ENCODE measurements at places on chromosomes 16 and 17.

- no peak for DNase-seq
These were observed 82.4 kb downstream of the KCNJ2 start for GRCh38 chr17:70251706-70252105.

DNA sequence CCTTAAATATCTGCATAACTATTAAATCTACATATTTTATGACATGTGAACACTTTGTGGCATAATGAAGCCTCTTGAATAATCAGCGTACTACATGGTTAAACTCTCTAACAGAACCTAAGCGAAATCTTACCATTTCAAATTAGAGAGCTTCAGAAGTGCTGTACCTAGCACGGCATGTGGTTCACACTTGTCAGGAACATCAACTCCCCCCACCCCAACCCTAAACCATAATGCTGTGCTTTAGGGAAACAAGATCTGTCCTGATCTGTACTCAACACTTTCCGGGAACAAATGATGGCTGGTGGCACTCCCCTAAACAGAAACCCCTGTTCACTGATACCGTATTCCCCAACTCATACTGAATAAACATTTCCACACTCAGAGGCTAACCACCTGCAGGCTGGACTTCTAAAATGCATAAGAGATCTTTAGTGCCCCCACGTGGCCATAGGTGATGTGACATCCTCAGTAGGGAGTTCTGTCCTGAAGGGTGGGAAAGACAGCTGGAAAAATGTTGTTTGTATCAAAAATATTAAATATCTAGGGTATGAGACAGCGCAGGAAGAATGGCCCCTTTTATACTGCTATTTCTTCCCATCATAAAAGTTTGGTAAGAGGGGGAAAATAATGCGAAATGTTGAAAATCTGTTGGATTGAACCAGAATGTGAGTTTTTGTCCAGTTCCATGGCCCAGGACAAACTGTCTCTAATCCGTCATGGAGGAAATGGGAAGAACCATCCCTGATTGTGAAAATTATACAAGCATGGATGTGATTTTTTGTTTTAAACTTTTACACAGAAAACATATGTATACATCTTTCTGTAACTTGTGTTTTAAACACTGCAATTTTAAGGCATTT is 88.6 kb downstream of the USP31 start:
- no peak for DNase-seq

DNA sequence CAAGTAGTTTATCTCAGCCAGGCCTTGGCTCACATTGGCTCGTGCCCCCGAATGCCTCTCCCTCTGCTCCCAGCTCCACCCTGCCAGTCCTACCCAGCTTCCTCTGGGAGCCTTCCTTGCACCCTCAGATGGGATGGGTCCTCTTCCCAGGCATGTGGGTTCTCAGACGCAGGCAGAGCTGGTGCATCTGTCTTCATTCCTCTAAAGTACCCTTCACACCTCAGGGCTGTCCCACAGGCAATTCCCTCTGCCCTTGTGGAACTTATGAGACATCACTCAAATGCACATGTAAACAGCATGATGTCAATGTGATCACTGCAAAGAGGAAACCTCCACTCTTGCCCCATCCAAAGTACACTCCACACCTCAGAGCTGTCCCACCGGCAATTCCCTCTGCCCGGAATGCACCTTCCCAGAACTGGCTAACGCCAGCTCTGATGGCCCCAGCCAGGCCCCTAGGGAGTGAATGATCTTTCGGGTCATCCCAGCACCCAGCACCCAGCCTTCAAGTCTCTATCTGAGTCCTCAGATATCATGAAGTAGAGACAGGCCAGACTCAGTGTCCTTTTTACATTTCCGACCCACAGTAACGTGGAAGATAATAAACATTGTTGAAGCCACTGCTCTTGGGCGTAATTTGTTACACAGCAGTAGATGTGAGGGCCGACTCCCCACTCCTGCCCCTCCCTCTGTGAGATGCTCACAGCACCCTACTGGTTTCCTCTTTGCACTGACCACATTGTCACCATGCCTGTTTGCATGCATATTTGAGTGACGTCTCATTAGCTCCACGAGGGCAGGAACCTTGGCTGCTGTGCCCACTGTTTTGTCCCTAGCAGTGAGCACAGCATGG is 85.4 kb downstream of the N4BP1 start:
- no peak for DNase-seq

DNA sequence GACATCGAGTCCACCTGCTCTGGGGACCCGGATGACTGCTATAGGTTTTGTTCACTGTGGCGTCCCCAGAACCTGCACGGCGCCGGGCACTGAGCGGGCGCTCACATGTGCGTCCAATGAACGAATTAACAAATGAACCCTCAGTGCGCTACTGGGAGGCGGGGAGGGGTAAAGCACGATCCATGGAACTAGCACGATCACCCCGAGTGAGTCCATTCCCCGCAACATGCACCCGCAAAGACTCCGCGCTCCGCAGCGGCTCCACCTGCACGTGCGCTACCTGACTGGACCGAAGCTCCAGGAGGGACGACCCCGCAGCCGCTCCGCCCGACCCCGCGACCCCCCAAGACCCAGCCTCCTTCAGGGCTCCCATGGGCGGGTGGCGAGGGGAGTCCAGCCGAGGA is 491 bp downstream of the TRAP1 start:
- DNase-seq, result no peak

GRCh38 chr16:3878610-3879009 is 1.9 kb downstream of the CREBBP start:
- no peak for DNase-seq

- DNase-seq, result peak; percentile 48
These were observed 510.9 kb downstream of the KCNJ18 start for GRCh38 chr17:22203208-22203715.

GRCh38 chr17:59074494-59074893 is 32.2 kb downstream of the TRIM37 start:
- no peak for DNase-seq

GRCh38 chr17:69428252-69428980 is 13.9 kb downstream of the MAP2K6 start:
- DNase-seq, result no peak

DNA sequence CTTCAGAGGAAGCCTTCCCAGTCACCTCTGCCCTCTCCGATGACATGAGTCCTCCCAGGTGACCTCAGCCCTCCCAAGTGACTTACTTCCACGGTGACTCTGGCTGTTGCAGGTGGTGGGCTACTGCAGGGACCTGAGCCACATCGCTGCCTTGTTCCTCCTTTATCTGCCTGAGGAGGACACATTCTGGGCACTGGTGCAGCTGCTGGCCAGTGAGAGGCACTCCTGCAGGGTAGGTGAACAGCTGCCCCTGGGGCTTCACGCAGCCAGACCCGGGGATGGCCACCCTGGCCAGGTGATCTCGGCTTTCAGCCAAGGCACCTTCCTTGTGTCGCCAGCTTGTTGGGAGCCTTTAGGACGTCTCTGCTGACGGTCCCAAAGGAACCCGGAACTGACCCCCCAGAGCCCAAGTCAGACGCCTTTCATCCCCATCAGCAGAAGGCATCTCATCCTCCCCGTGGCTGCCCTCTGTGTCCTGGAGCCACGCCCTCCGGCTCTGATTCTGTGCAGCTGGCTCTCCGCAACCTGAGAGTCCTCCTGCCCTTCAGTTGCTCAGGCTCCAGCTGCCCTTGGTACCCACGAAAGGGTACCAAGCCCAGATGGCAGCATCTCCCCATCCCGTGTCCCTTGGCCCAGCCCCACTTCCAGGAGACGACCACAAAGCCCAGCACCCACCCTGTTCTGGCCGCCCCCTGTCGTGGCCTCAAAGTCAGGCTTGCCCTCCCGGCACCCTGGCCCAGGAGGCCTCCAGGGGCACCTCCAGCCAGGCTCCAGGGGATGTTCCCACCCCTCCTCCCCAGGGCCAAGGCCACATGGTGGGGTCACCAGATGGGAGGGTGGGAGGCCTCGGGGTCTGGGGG is 81.7 kb downstream of the GOSR1 start:
- DNase-seq, result peak; percentile 59

GRCh38 chr17:77479372-77480198 is 338.8 kb downstream of the SEC14L1 start:
- DNase-seq, result no peak

GRCh38 chr16:81830845-81831540 is 51.9 kb downstream of the PLCG2 start:
- DNase-seq, result no peak

- no peak for DNase-seq
These were observed 1.6 kb upstream of the TLCD2 start for GRCh38 chr17:1711804-1712203.

DNA sequence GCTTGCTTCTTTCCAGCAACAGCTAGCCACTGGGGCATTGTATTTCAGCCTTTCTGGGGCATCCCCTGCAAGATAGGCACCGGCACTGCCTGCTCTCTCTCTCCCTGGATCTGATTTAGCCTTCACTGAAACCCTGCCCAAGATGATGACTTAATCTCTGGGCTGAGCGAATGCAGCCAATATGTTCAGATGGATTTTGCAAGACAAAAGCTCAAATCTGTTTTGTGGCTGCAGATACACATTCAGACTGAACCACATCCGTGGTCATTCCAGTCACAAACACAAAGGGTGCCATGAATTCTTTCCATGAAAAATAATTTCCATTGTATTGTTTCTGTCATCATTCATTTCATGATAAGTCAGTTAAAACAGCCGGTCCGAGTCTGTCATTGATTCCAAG is 24.2 kb downstream of the SOST start:
- no peak for DNase-seq

DNA sequence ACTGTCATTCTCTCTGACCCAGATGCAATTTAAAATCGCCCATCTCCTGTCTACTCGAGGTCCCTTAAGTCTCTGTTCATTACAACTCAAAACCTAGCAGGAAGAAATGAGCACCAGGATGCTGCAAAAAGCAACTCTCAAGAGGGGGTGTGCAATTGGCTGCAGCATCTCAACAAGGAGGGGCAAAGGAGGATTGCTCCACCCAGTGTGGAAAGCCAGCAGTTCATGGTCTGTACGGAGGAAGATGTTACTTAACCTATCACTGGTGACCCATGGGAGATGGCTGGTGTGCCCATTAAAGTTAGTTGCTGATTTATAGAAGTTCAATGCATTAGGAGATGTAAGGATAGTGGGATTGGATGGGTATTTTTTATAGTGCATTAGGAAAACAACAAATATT is 147.4 kb downstream of the CDK5R1 start:
- no peak for DNase-seq

- DNase-seq, result no peak
These were observed 174.6 kb upstream of the RPH3AL start for GRCh38 chr17:527247-527646.

GRCh38 chr17:35912339-35912912 is 18.1 kb downstream of the RDM1 start:
- no peak for DNase-seq
